ENCODE measurements at places on chromosomes 16 and 17. TPM values are rescaled to one million over a fixed set of nuclear protein-coding genes. Genes with fewer than 3 reads are reported as not detected.

Gene TMC6
- total RNA-seq = 235 TPM

Gene CCL7
- total RNA-seq = not detected

Gene NACA2
- not detected for total RNA-seq

Gene GSDMA
- total RNA-seq = 0.54 TPM

Gene NPIPA8
- total RNA-seq = 0.87 TPM

Gene ZSCAN10
- not detected for total RNA-seq

Gene CNTNAP4
- not detected for total RNA-seq

Gene MT1H
- not detected for total RNA-seq

Gene BOLA2
- total RNA-seq = 14.4 TPM

Gene OTOP2
- total RNA-seq = not detected

Gene PNMT
- total RNA-seq = not detected

Gene MAP1LC3B
- 71.4 TPM for total RNA-seq

Gene GNG13
- not detected for total RNA-seq

Gene P3H4
- 5.7 TPM for total RNA-seq

Gene SLC52A1
- 2.0 TPM for total RNA-seq

Gene DOC2B
- total RNA-seq = 13.7 TPM

GRCh38 chr16:27429981-27430441 lies 28.0 kb downstream of the IL21R start:
- DNase-seq = peak; percentile 75

GRCh38 chr17:57168695-57169094 lies 83.6 kb downstream of the AKAP1 start:
- no peak for DNase-seq

DNA sequence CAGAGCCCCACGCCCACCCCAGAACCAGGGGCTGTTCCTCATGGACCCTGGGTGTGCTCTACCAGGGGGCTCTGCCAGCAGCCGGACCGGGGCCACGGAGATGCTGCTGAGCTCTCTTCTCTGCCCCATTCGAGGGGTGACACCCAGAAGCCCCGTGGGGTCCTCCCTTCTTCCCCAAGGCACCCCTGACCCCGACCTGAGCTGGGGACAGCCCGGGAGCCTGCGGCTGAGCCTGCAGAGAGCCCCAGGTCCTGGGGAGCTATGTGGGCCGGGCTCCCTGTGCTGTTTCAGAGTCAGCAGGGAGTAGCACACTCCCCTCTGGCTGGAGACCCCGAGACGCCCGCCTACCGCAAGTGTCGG lies 1.2 kb upstream of the PRR35 start:
- no peak for DNase-seq

- no peak for DNase-seq
Observed at GRCh38 chr16:42691-43090, 10.7 kb downstream of the POLR3K start.

DNA sequence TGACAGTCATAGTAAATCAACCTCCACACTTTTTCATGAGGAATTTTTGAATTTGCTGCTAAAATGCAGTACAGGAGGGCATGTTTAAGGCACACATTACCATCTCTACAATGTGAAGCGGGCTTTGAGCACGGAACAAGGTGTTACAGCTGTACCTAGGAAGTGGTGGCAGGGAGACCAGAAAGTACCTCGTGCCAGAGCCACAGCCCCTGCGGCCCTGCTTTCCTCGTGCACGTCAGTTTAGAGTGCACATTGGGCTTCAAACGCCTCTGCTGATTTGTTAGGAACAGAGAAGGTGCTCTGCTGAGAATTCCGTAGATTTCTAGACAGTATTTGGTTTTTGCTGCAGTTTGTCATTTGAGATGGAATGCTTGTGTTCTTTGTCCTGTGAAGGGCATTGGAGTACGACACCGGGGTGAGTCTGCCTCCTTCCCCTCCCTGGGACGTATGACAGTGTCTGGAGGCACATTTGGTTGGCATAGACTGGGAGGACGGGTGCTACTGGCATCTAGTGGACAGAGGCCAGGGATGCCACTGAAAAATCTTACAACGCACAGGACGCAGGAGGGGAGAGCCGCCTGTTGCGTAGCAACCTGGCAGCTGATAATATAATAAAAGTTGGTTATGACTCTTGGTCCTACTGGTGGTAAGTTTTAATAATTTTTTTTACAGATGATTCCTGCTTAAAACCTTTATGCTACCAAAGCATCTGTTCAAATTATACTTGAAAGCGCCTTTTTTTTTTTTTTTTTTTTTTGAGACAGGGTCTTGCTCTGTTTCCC lies 9.1 kb downstream of the FOXK2 start:
- no peak for DNase-seq

GRCh38 chr16:86189934-86190333 lies 291.0 kb downstream of the IRF8 start:
- DNase-seq = no peak

- no peak for DNase-seq
Observed at GRCh38 chr17:70825321-70826125, 656.2 kb downstream of the KCNJ2 start.

DNA sequence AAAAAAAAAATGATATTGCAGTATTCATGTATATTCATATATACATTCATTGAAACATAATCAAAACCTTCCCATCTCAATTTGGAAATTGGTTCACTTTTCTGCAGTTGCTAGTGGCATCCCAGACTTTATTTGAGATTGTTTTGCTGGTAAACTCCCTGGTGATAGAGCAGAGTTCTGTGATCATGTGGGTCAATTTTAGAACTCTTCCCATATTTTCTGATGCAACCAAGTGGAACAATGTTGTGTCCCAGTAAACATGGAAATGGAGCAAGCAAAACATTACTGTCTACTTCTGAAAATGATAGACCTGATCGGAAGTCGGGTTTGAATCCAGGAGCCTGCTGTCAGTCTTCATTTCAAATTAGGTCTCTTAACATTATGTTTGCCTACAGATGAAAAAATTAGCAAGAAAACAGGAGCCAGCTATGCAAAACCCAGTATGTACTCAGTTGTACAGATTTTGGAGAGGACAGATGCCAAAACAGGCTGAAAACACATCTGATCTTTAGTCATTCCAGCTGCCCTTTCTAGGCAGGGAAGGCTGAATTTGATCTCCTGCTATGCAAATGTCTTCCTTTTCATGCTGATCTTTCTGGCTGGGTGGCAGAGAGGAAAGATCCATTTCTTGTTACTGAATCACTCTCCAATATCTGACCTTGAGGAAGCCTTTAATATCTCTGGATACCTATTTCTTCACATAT lies 786.6 kb upstream of the SOX9 start:
- no peak for DNase-seq

DNA sequence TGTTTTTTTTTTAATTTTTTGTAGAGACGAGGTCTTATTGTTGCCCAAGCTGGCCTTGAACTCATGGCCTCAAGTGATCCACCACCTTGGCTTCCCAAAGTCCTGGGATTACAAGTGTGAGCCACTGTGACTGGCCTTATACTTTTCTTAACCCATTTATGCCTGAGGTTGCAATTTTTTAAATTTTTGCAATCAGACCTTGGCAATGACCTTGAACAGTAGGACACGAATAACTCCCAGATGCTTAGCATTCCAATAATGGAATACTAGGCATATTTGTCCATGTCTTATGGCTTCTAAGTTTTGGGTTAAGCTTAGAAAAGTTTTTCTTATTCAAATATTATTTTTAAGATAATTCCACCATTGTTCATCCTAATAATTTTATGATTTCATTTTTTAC lies 28.3 kb upstream of the TMEM97 start:
- DNase-seq = no peak

DNA sequence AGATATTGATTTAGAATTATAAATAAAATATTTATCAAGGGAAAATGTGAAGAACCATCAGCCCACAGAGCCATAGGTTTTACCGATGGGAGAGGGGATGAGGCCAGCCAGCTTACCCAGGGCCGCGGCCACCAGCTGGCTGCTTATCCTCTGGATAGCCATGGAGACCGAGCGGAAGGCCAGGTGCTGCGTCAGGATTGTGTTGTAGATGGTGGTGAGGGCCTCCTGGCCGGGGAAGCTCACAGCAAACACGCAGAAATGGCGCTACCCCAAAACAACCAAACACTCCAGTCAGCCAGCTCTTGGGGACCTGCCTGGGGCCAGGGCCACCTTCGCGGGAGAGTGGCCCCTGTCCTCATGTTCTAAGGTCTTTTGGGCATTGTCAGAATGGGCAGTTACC lies 97.8 kb downstream of the DNAH17 start:
- no peak for DNase-seq

- no peak for DNase-seq
Observed at GRCh38 chr17:75219815-75220214, 14.3 kb downstream of the NUP85 start.

DNA sequence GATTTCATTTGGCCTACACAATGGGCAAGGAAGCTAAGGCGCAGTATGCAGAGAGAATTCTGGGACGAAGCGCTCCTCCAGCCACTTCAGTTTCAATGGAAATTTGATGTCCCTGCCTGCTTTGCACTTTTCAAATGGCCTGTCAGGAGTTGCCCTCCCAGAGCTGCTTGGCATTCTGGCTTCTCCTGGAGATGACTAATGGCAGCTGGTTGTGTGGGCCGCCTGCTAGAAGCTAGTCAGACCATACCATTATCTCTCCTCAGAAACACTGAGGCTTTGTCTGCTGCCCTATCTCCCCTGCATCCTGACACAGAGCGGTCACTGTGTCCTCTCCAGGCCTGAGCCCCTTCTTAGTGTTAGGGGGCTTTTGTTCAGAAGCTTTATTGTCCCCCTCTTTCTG lies 180.1 kb downstream of the SPECC1 start:
- no peak for DNase-seq

DNA sequence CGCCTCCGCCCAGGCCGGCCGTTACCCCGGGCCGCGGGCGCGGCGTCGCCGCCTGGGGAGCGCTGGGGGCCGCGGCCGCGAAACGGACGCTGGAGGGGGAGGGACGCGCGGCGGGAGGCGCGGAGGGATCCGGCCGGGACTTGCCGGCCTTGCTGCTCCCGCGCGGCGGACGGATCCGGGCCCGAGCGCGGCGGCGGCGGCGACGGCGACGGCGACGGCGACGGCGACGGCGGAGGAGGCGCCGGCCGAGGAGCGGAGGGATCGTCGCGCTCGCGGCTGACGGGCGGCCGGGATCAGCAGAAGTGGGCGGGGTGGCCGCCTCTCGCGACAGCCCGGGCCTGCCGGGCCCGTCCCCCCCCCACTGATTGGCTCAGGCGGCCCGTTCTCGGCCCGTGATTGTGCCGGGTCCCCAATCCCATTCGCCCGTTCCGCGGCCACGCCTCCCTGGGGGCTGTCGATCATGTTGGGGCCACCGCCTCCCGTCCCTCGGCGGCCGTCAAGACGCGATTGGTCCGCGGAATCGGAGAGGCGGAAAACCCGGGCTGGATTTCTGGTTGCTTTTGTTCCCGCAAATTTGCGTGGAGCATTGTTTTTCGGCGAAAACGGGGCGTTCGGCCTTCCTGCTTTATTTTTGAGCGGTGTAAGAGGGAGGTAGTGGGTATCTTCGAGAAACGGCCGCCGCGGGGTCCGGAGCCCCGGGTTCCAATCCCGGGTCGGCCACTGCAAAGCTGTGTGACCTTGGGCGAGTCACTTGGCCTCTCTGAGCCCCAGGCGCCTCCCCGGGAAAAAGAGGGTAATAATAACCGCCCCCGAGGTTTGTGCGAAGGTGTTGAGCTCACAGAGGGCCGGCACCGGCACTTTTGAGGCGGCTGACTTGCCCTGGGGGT lies at the start of gene ZCCHC14:
Gene ZCCHC14, minus strand, starts transcription at position 304 of the 887 bp plus-strand sequence. CDS start 786 bp downstream, outside the sequence.
- DNase-seq = peak; percentile 98

- no peak for DNase-seq
Observed at GRCh38 chr17:63413128-63413527, 33.0 kb downstream of the CYB561 start.

- no peak for DNase-seq
Observed at GRCh38 chr16:73065632-73066330, 17.9 kb upstream of the ZFHX3 start.

GRCh38 chr17:60108712-60109111 lies 30.0 kb upstream of the HEATR6 start:
- DNase-seq = no peak

- no peak for DNase-seq
Observed at GRCh38 chr17:49631496-49631895, 46.4 kb downstream of the SPOP start.

GRCh38 chr17:19344311-19345066 lies 18.0 kb downstream of the B9D1 start:
- peak; percentile 68 for DNase-seq

DNA sequence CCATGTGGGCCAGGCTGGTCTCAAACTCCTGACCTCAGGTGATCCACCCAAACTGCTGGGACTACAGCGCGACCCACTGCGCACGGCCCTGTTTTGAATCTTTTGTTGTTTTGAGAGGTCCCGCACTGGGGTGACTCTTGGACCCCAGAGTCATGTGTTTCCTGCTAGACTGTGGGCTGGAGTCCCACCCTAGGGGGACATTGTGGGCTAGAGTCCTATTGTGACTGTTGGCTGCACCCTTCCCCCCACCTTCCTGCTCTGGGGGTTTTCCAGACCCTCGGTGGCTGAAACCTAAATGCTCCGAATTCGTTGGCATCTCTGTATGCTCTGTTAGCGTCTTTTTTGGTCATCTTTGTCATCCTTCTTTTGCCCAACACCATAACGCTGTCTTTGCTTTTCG lies 16.0 kb downstream of the NUPR1 start:
- DNase-seq = no peak

GRCh38 chr17:74502861-74503260 lies 28.4 kb downstream of the CD300LB start:
- no peak for DNase-seq

- DNase-seq = no peak
Observed at GRCh38 chr17:33650304-33650703, 357.2 kb upstream of the ASIC2 start.

- no peak for DNase-seq
Observed at GRCh38 chr17:39361064-39361463, 40.4 kb downstream of the FBXL20 start.

DNA sequence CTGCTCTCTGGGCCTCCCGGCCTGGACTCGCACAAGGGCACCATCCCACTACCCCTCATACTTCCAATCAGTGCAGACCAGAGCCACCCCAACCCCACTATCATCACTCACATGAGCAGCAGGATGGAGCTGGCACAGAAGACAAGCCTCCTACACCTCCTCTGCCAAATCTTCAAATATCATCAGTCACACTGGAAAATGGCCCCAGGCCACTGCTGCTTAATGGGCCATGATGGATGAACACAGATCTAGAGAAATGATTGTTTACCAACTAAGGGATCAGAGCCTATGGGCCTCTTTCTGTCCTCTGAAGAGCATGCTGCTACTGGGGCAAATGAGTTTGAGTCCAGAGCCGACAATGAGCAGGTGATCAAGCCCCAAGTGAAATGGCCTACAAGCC lies 165.5 kb downstream of the GRIN2A start:
- DNase-seq = no peak

DNA sequence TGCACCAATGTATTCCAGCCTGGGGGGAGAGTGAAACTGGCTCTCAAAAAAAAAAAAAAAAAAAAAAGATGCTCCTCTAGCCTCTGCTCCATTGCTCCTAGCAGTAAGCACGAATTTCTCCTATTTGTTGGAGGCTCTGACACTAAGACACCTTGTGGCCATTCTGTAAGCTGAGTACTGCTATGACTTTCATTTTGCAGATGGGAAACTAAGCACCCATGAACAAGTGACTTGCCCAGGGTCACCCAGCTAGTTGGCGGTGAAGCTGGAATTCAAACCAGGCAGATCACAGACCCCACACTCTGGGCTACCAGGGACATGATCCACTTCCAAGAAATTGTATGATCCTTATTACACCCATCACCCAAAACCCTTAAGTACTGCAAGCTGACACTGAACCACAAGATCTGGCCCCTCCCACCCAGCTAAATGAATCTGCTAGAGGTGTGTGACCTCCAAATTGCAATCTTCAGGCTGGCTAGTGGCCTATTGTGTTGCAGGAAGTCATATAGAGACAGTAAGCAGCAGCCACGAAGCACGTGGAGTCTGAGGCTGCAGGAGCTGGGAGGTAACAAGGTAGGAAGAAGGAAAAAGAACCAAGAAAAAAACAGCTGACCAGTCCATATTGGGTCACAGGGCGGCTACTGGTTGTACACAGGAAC lies 209.4 kb downstream of the XYLT1 start:
- no peak for DNase-seq

- peak; percentile 84 for DNase-seq
Observed at GRCh38 chr17:68205808-68206720, 41.8 kb upstream of the AMZ2 start.

All from spleen (tissue), 13 donors.